ENCODE measurements at places on chromosomes 16 and 17.

DNA sequence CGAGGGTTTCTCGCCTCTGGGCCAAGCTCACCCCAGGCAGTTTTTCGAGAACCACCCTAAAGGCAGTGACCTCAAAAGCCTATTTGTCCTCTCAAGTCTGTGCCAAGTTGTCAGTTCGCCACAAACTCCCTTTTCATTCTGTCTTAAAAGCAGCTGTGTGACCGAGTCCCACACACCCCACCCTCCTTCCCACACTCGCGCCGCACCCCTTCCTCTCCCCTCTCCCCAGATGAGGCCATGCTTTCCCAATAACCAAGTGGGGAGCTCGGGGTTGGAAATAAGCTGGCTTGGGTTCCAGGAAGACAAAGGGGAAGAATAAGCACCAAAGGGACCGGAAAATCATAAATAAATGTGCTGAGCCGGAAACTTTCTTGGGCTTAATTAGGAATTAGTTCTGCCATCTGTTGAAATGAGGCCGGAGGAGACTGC lies 36.7 kb downstream of the GRIN2C start:
- DNase-seq = no peak

- no peak for DNase-seq
Observed at GRCh38 chr17:31052187-31052889, 42.4 kb upstream of the NF1 start.

- no peak for DNase-seq
Observed at GRCh38 chr16:82506692-82507670, 119.8 kb upstream of the CDH13 start.

DNA sequence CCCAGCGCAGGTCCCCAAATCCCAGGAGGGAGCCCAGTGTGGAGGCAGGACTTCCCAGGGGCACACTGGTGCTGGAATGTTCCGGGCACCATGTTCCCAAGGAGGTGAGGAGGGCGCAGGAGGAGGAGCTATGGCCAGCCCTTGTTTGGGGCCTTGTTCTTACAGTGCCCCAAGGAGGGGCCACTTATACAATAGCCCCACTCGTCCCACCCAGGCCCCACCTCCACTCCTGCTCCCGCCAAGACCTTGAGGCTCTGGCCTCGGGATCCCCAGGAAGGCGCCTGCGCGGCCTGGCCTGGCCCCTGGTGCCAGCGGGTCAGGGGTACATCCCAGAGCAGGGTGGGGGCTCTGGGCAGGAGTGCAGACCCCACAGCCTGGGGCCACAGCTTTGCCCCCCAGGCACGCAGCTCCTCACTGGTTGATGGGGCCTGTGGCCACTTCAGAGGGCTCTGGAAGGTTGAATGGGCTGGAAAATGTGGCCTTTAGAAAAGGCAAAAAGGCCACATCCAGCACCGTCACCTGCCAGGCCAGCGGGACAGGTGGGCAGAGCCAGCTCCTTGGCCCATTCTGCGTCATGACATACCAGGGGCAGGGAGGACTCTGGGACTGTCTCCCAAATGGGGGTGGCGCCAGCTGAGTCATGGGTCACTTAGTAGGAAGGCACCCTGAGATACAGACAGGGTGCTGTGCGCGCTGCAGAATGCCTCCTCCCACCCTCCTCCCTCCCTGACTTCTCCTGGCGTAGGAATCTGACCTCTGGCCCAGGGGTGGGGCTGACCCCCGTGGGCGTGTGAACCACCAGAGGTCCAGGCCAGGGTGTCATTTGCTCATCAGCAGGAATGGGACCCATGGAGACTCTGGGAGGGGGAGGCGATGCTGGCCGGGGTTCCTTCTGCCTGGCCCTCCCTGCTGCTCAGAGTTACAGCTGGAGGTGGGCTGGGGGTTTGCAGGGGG lies 32.3 kb upstream of the PVALEF start:
- no peak for DNase-seq

GRCh38 chr16:1741553-1742165 lies 29.7 kb downstream of the NME3 start:
- no peak for DNase-seq

DNA sequence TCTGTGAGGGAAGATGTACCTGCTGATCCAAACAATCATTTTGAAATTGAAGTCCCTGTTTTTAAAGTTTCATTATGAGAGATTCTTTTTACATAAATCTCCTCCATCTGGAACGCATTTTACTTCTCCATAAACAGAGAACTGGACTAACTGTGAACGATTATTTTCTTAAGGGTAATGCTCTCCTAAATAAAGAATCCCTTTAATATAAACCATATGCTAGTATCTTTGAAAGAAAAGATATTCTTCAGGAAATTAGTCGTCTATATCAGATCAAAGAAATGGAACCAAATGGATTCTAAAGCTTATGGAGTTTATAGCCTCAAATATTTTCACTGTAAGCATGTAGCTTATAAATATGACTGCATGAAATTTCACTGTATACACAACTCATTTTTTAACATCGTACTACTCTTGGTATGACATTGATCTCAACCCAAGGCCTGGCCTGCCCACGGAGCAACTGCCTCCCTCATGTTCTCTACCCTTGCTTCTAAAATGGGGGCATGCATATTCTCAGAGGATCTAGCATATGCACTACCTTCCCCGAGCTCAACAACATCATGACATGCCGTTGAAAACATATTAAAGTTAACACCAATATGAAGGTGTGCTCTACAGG lies 66.4 kb downstream of the MYH10 start:
- DNase-seq = no peak

DNA sequence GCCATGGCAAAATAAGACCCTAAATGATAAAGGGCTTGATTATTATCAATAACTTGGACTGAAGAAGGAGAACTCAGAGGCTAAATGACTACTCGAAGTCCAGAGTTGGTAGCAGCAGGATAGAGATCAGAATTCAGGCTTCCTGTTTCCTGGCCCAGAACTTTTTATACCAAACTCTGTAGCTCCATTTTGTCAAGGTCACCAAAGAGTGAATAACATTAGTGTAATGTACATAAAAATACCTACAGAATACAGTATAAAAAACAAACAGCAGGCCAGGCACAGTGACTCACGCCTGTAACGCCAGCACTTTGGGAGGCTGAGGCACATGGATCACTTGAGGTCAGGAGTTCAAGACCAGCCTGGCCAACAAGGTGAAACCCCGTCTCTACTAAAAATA lies 79.0 kb downstream of the ARHGAP17 start:
- DNase-seq = no peak

DNA sequence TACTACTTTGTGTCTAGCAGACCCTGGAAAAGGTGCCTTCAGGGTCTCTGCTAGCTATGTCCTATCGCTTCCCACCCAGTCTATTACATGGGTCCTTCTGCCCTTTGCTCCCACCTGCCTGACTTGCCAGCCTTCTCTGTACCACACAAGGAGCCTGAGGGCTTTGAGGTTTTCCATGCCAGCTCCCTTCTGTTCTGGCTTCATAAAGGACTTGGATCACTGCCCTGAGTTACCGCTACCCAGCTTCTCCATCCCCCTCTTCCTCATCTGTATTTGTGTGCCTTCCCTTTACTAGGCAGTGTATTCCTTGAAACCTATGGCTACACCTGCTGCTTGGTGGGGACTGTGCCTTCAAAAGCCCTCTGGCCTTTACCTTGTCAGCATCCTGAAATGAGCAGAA lies 19.6 kb upstream of the LLGL1 start:
- DNase-seq = no peak

- no peak for DNase-seq
Observed at GRCh38 chr16:10590342-10590741, 9.9 kb upstream of the EMP2 start.

DNA sequence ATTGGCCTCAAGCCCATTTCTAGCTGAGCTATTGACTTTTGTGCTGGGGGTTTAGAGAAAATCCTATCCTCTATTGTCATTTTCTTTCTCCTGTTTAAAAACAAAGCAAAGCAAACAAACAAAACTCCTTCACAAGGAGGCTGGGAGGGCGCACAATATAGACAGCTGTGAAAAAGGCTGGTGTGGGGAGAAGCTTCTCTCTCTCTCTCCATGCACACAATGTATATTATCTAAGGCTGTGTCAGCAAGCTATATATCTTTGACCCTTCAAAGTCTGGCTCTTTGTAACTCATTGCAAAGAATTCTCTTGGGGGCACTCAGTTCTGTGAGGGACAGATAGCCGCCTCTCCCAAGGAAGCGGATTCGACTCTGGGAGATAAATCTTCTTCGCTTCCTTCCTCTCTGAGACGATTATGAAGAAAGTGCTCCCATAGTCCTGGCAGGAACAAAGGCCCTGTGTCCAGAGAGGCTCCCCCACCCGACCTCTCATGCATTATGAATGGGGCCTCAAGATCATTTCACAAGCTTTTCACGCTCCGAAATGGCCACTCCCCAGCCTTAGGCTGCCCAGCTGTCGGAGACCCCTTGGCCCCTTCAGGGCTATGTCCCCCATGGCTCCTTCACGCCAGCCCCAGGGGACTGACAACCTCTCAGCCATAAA lies 33.2 kb upstream of the MEAK7 start:
- DNase-seq = no peak

- DNase-seq = no peak
Observed at GRCh38 chr16:79628501-79628975, 28.0 kb upstream of the MAF start.

DNA sequence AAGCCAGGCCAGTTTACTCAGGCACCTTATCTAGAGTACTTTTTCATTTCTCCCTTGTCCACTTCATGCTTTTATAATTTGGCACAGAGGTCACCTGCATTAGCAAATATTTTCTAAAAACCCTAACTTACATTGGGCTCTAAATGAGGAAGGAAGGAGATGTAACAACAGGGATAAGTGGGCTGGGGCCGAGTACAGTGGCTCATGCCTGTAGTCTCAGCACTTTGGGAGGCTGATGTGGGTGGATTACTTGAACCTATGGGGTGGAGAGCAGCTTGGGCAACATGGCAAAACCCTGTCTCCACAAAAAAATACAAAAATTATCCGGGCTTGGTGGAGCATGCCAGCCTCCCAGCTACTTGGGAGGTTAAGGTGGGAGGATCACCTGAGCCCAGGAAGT lies 55.9 kb downstream of the TMEM100 start:
- DNase-seq = no peak

- DNase-seq = no peak
Observed at GRCh38 chr17:61261001-61261637, 138.5 kb upstream of the TBX2 start.

All from stimulated activated CD8-positive, alpha-beta memory T cell treated with anti-CD3 and anti-CD28 coated beads, Interleukin-15, amount 100 ng/mL, for 24 hours (primary cell).